ENCODE measurements at places on chromosomes 4 and X. TPM values are rescaled to one million over a fixed set of nuclear protein-coding genes. Genes with fewer than 3 reads are reported as not detected.
A peak's percentile ranks its signal among the peaks of the same experiment; 100 is the strongest.

The ITM2A gene
- 122 TPM for total RNA-seq

DNA sequence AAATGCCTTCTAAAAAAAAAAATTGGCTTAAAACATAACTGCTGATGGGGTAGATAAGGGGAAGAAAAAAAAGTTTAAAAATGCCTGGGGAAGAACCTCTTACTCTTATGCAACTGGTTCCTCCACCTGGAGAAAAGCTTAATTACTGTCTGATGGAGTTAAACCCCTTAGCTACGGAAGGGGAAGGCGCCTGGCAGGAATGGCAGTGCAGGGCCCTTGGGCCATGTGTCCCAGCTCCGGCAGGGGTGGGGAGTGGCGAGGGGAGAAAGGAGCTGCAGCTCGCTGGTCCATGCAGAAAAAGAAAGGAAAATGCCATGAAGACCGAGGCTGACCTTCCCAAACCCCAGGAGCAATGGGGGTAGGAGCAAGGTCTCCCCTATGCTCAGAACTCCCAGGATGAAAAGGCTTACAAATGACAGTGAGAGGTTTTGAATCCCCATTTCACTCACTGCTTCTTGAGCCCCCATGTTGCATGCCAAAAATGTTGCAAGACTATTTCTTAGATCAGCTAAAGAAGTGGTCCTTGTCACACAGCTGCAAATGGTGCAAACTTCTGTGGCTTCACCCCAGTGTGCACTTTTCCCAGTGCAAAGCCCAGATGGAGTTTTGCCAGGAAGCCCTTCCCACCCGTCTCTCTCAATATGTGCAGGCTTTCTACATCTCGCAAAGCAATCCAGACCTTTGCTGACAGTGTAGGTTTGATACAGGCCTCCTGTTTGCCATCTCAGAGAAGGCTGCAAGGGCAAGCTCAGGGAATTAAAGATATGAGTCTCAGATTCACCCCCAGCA is 204.8 kb upstream of the CT83 start:
- no peak for DNase-seq

DNA sequence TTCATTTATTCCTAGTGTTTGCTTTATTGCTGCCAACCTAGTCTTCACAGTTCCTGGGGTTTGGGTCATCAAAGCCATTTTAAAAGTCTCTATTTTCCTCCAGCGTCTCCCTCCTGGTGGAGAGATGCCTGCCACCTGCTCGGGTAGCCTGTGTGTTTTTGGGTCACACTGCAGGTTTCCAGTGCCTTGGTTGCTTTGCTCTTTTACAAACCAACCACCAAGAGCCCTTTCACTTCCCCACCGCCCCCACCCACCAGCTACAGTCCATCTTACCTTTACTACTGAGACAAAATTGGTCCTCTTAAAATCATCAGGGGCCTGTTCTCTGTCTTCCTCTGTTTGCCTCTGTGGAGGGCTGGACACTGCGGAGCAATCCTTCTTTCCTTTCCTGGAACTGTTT is 280.5 kb upstream of the GATB start:
- DNase-seq = no peak

The FGA gene
- total RNA-seq = not detected

The CCKAR gene
- not detected for total RNA-seq

- no peak for DNase-seq
Measured at GRCh38 chr4:114598191-114599121, at the start of gene UGT8. TSS of gene UGT8 (plus strand) at chr4:114598807. CDS start at chr4:114622881, 24,074 bp downstream.

DNA sequence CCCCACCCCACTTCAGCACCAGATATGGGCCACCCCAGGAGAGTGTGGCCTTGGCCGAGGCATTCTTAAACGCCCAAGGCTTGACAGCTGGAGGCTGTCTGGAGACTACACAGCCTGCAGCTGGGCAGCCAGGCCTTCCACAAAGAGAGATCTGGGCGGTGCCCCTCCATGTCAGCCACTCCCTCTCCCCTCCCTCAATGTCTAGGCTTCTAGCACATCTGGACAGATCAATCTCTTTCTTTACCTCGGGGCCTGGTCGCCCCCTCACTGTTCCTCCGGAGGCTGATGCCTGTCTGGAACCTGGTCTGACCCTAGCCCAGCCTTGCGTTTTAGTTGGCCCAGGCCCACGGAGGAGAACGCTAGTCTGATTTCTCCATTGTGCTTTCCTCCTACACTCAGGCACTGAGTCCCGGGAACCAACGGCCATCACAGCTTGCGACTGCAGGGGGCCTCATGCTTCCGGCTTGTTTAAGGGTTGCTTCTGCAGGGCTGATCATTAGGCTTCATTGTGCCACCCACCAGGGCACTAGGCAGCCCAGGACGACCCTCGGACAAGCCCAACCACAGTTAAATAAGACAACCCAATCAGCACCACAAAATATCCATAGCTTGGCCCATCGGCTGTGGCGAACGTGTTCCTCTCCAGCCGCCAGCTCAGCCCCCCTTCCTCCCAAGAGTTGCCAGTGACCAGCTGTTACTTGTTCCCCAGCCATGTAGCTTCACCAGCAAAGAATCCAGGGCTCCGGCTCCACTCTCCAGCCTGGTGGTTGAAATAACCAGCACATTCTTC is 200.6 kb downstream of the BCOR start:
- DNase-seq = no peak

GRCh38 chr4:620201-620600 is 5.2 kb upstream of the PDE6B start:
- no peak for DNase-seq

DNA sequence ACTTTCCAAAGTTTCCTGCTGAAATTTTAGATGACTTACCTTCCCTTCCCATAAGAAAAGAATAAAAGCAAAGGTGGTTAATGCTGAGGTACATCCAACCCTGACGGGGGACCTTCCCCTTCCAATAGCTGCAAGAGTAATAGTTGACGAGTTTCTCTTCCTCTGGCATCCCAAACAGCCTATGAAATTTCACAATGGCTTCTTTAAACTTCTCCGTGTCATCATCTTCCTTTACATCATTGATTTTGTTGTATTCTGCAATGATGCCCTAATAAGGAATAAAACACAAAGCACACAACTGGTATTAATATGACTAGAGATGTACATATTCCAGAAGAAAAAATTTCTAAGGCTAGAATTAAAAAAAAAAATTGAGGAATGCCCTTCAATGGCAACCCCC is 76.6 kb downstream of the TBC1D9 start:
- no peak for DNase-seq

DNA sequence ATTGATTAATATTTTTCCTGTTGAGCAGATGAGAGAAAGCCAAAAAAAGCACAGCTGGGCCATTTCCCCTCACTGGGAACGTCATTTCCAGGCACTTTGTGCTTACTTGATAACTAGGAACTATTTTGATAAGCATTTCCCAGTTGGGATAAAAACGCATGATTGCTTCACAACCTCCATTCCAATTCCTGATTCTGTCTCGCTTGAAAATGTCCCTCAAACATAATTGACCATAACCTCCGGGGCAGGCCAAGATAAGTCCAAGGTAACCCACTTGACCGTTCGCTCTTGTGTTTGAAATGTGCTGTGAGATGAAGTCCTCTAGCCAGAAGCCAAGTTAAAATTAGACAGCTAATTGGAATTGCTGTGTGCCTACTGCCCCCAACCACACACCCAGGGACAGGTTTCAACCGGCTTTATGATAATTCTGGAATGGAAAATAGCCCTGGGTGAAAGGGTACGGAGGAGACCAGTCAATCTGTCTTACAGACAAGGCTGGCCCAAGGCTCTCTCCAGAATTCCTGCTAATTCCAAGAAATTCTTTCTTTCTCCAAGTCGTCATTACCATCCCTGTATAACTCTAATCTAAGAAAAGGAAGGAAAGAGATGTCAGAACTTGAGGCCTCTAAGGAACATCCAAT is 137.1 kb downstream of the MID1 start:
- DNase-seq = no peak

DNA sequence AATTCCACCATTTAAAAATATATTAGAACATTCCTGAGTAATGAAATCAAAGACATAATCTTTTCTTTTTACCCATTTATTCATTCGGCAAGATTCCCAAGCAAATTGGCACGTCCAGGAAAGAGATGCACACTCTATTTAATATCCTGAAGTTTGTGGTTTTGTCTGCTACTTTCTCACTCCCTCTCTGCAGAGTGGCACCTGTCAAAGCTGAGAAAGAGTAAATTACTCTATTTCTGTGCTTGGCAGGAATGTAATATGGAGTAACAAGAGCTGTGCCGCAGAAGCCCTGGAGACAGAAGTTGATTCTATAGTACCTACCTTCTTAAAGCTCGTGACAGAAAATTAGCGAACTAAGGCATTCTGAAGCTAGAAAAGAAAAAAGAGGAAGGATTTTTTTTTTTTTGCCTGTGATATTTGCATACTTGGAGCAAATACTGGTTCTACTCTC is 5.5 kb downstream of the GSTCD start:
- DNase-seq = no peak

DNA sequence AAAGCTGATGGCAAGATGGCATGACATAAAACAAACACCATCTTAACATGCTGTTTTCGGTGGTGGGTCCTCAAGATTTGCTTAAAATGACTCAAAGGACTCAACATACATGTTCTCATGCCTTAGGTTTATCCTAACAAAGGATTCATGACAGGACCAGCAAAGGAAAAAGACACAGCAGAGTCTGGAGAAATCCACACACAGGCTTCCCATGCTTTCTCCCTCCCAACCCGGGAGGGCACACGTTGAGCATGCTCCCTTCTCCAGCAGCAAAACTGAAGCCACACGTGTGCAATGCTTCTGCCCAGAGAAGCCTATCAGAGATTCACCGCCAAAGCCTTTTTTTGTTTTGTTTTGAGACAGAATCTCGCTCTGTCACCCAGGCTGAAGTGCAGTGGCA is 39.9 kb downstream of the SAT1 start:
- no peak for DNase-seq

GRCh38 chrX:38304010-38304409 is 23.3 kb downstream of the RPGR start:
- no peak for DNase-seq

GRCh38 chr4:78250500-78250899 is 193.4 kb downstream of the FRAS1 start:
- DNase-seq = no peak

The CXCL11 gene
- total RNA-seq = not detected

DNA sequence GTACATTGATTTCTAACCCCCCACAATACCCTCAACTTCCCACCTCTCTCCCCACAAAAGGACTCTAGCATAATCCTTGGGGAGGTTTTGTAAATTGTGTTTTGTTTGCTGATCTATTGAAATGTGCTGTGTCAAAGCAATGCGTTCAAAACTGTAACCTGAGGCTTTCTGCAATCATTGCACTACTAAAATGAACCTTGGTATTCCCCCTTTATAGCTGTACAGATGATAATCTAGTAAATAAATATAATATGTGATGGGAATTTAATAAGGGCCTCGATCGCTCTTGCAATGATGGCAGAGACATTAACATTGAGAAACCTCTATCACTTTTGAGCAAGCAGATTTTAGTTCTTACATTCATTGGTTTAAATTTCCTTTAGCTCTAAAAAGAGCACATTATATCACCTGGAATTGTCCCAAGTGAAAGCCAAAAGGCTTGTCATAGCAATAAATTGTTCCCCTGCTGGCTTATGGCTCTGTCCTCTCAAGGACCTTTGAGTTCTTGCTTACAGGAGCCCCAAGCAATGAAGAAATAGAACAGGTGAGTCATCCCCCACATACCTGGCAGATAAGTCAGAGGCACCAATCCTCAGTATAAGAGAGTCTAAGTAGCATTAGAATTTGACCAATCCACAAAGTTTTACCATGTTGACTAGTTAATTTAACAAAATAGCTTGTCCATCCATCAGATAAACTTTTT is 18.4 kb upstream of the ACE2 start:
- DNase-seq = no peak

DNA sequence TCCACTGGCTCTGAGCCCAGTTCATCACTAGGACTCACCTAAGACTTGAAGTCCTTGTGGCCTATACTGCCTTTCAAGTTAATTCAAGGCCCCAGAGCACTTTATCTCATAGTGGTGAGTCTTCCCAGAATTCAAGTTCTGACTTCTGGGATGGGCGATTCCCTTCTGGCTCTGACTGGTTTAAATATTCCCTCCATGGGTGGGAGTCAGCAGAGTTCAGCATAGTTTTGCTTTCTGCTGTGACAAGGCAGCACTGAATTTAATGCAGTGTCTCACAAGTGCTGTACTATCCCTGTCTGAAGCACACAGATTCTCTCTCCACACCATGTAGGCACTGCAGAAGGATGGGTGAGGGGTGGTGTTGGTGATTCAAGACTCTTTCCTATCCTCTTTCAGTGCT is 46.5 kb downstream of the KLF8 start:
- no peak for DNase-seq

GRCh38 chr4:58064653-58065052 is 954.5 kb upstream of the IGFBP7 start:
- DNase-seq = no peak

DNA sequence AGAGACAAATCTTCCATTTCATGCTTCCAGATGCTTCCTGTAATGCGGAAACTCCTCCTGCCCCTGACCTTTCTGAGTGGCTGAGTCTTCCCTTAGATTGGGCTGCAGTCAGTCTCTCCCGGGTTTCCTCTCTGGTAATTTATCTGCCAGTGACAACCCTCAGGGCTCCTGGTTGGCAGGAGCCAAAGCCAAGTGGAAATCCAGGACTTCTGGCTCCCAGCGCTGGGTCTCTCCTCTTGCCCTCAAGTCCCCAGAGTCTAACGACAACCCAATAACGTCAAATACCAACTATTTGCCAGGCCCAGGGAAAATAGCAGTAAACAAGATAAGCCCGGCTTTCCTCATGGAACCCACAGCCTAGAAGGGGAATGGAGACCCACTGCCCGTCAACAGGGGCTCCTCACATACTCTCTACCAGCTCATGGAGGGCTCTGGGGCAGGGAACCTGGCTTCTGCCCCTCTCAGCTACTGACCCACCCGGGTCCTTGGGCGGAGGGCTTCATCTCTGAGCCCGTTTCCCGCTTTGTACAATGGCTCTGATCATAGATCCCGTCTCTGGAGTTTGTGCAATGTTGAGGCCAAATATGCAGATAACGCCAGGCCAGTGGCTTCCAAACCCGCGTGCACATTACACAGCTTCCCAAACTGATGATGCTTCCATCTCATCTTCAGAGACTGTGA is 1.1 kb upstream of the TBC1D14 start:
- DNase-seq = no peak

- DNase-seq = no peak
Measured at GRCh38 chr4:188989371-188989770, 850.1 kb downstream of the TRIML1 start.

The PLS3 gene
- 0.73 TPM for total RNA-seq

GRCh38 chr4:75154994-75155393 is 222.1 kb downstream of the PARM1 start:
- no peak for DNase-seq

The NPY2R gene
- not detected for total RNA-seq

The HTRA3 gene
- not detected for total RNA-seq

The SEC24B gene
- 36.5 TPM for total RNA-seq

GRCh38 chr4:113756005-113756410 is 5.5 kb downstream of the CAMK2D start:
- DNase-seq = peak; percentile 10

DNA sequence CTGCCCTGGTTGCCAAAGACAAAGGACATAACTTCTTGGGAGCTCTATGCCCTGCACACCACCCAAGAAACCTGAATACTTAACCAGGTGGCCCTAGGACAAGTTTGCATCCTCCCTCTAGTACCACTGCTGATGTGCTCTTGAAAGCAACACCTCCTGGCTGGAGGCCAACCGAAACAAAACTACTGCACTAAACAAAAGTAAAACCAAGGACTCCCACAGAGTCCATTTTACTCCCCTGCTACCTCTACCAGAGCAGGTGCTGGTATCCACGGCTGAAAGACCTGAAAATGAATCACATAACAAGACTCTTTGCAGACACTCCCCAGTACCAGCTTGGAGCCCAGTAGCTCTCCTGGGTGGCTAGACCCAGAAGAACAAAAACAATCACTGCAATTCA is 941.8 kb downstream of the RAPGEF2 start:
- no peak for DNase-seq

Data from T-cell (primary cell).